NCI-H187 treated with DMSO at 0.1 percent for 48 hours (cell line): ENCODE measurements at places on chromosomes 7 and 10.

DNA sequence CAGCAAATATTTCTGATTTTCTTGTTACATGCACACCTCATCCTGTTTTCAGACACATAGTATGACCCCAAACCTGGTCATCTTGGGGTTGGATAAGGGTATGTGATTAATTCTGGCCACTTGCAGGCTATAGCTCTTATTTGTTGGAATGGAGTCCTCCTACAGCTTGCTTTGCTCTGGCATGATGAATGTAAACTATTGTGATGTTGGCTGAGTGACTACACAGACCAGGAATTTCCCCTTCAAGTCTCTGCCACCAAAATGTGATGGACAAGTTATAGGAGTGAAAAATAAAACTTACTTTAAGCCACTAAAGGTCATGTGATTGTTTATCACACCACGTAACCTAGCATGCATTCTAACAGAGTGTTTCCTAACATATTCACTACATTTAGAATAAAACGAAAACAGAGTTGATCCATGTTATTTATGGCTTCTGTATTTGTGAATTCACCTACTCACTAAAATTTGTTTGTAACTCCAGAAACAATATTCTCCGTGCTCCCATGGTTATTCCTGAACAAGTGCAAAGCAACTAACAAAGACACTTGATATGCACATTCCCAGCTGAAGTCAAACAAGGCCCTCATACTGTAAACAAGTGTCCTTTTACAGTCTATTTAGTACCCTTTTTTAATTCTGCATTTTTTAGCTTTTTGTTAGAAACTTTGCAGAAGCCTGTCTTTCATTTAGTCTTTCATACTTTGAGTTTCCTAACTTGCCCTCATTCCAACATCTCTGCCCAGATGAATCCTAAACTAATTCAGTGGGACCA lies 599.2 kb upstream of the PCDH15 start:
- DNase-seq: no peak

DNA sequence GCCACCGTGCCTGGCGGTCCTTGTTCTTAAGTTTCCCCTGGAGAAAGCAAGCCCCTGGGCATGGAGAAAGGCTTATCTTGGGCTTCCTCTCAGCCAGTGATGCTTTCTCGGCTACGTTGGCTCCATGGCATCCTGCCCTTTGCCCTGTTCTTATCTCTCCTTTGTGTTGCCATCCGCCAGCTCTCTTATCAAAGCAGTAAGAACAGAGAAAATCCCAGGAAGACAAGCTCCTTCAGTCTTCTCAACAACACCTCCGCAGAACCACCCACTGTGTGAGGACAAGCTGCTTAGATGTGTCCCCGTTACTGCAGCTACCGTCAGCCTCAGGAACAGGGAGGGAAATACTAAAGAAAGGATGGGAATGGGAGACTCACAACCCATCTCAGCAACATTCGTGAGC lies 3.3 kb downstream of the PLEKHS1 start:
- no peak for DNase-seq

DNA sequence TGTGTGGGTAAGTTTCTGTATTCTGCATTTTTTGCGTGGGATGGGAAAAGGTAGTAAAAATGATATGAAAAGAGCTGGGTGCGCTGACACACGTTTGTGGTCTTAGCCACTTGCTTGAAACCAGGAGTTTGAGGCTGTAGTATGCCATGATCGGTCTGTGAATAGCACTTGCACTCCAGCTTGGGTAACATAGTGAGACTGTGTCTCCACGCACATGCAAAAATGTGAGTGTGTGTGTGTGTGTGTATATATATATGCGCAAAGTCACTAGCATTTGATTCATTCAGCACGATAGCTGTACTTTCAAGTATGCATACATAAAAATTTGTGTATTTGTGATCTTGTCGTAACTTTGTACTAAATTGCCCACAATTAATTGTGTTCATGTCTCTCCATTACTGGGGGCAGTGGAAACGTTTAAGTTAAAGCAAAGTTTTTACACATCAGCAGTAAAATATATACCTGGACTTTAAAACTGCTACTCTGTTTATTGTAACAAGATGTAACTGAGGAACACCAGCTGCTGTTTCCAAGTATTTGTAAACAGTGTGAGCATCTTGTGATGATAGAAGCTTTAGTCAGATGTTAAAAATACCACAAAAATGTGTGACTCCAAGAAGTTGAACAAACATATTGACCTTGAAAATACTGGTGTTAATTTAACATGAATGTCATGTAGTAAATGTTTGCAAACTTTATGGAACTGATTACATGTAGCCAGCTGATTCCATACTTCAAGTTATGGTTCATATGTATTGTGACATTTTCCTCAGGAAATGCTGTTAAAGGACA lies 1.6 kb downstream of the ZRANB1 start:
- DNase-seq: no peak

DNA sequence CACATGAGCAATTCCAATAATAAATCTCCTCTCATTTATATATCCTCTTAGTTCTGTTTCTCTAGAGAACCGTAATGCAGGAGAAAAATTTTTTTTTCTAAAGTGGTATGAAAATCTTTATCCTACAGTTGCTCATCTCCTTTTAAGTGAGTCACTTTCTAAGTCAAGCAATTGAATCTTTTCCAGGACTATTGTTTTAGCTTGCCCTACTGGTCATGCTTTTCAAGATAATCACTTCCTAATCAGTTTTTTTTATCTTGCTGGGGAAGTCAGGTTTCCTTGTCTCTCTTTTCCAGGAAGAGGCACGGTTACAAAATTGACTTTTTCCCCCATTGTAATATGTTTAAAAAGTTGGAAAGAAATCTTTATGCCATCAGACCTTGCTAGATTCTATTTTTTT lies 44.0 kb downstream of the INPP5F start:
- DNase-seq: no peak

DNA sequence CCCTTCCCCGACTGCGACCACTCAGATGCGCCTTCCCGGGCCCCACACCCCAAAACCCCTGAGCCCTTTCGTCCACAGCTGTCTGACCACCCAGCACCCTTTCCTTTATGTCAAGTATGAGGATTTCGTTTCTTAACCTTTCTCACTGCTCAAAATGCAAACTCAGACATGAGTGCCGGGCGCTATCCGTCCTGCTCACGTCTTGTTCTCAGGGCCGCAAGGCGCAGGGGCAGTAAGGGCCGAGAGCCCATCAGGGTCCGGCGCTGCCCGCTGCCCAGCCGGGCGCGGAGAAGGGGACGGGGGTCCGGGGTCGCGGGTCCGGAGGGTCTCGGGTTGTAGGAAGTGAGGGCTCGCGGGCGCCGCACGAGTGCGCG lies 670 bp upstream of the RBM33 start:
- no peak for DNase-seq

DNA sequence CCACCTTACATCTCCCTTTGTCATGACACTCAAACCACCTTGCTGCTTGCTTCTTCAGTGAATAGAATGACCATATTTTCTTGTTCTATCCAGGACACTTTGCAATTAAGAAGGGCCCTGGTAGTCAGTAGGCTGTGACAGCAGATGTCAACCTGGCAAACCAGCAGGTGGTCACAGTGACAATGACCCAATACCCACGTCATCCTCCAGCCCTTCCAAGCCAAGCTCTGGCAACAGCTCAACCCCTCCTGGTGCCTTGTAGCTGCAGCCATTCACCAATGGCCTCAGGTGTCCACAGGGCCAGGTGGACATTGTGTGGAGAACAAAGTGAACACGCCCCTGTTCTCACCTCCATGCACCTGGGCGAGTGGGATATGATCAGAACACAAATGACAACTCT lies 87.6 kb upstream of the MACROH2A2 start:
- DNase-seq: no peak

GRCh38 chr7:25361863-25362262 lies 133.6 kb upstream of the NPVF start:
- no peak for DNase-seq

- no peak for DNase-seq
These were observed 10.5 kb downstream of the ARHGAP22 start for GRCh38 chr10:48594371-48594770.

- DNase-seq: no peak
These were observed 13.4 kb downstream of the CTBP2 start for GRCh38 chr10:125146791-125147579.

GRCh38 chr10:99966306-99966705 lies 43.4 kb downstream of the DNMBP start:
- no peak for DNase-seq

DNA sequence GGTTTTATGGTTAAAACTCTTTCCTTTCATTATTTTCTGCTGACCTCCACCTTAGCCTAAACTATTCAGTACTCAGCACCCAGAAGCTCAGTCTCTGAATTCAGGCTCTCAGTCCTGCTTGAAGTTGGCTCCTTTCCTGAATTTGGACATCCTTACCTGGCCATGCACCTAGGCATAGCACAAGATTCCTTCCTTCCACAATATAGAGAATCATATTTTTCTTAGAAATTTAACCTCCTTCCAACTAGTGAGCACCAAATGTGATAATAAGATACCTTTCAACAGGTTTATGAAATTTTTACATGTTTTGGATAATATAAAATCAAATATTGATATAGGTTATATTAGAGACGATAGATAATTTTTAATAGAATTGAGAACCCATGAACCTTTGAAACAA lies 905.6 kb upstream of the GHITM start:
- no peak for DNase-seq

GRCh38 chr7:74583630-74584029 lies 73.9 kb upstream of the GTF2I start:
- DNase-seq: no peak

DNA sequence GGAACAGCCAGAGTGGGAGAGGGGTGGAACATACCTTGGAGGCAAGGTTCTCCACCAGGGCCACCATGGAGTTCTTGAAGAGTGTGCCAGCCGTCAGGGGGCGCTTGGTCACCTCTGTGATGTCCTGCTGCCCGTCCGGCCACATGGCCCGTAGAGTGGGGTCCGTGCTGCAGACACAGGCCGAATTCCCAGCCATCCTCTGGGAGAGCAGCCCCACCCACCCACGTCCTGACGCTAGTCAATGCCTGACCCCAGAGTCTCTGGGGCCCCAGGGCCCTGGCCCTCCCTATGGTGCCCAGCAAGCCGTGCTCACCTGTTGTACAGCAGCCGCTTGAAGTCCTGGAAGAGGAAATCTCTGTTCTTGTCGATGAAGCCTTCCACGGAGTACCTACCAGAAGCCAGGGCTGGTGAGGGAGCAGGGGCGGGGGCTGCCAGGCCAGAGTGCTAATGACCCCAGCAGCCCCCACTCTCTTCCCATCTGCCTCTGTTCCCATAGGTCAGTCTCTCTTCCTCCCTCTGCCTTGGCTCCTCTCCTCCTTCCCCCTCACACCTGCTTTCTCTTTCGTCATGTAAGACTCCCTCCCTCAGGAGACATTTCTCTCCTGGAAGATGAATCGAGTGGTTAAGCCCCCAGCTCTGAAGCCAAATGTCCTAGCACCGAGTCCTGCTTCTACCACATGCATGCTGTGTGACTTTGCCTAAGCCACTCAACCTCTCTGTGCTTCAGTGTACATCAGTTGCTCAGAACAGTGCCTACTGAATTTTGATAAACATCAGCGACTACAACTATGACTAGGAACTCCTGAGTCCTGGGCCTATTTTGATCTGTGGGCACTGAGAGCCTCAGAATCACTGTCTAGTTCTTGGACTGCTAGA lies 11.0 kb downstream of the MYO1G start:
- DNase-seq: no peak
